ENCODE measurements at places on chromosomes 5 and 9.
A peak's percentile ranks its signal among the peaks of the same experiment; 100 is the strongest.

DNA sequence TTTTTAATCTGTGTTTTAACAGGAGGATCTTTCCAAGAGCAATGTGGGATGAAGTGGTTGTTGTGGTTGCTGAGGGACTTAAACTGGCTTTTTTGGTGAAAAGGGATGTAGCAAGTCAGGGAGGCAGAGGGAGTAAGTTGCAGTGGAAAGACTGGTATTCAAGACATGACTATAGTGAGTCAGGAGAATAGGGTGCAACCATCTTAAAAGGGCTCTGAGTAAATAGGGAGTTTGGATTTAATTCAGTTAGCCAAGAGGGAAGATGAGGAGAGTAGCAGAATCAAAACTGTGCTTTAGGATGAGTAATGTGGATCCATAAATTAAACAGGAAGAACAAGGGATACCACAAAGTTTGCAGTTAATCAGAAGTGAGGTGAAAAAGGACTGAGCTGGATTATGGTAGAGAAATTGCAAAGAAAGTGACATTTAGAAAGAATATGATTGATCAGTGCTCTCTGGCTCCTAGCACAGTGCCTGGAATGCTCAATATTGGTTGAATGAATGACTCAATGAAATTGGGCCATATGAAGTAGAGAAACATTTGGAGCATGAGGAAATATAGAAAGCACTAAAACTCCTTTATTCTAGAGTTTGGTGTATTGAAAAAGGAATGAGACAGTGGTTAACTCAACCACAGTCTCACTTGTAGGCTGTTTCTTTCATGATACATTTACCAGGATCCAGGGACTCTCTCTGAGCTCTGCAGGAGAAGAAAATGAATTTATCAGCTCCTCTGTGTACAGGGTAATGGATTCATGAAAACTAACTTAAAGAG lies 5.1 kb downstream of the POLR3G start:
- DNase-seq = no peak

- no peak for DNase-seq
These were observed 1.2 kb upstream of the SLC4A9 start for GRCh38 chr5:140358738-140359310.

DNA sequence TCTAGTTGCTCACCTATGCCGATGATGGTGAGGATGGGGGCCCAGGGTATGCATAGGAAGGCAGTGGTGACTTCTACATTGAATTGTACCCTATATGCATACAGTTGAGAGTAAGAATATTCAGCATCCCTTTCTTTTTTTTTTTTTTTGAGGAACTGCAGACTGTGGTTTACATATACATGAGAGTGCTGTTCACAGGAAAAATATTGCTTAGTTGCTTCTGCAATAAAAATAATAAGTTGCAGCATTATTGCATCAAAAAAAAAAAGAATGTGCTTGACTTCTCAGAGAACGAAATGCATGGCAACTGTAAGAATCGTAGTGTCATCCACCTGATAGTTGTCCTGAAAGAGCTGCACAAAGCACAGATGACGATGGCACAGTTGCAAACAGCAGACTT lies 52.8 kb downstream of the PTCD2 start:
- no peak for DNase-seq

DNA sequence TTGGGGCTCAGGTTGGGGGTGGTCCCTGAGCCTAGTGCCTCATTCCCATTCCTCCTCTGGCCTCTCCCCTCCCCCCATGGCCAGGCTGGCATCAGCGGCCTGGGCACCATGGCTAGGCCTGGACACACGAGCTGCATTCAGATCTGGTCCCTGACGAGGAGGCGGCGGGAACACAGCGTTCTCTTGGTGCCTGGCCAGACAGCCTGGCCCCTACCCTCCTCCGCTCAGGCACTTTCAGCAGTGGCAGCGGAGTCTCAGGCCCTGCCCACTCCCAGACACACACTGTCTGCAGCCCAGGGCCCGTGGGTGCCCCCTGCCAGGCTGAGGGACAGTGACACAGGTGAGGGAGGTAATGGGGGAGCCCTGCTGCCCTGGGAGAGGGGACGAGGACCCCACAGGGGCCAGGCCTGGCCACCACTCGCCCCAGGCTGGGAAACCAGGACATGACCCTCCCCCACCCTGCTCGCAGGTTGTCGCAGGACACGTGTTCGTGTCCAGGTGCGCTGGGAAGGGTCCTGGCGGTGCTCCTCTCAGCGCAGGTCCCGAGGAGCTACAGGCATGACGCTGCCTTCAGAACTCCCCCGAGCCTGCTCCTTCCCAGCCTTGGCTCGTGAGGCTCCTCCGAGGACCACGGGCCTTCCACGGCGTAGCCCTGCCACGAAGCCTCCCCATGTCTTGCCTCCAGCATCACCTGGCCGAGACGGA lies 19.9 kb upstream of the UBAC1 start:
- DNase-seq = no peak

GRCh38 chr5:57779383-57780223 lies 297.0 kb upstream of the ACTBL2 start:
- DNase-seq = peak; percentile 18

- no peak for DNase-seq
These were observed 147.5 kb upstream of the RUSC2 start for GRCh38 chr9:35342221-35342958.

GRCh38 chr9:88189371-88189770 lies 51.1 kb upstream of the SPATA31C2 start:
- DNase-seq = no peak

DNA sequence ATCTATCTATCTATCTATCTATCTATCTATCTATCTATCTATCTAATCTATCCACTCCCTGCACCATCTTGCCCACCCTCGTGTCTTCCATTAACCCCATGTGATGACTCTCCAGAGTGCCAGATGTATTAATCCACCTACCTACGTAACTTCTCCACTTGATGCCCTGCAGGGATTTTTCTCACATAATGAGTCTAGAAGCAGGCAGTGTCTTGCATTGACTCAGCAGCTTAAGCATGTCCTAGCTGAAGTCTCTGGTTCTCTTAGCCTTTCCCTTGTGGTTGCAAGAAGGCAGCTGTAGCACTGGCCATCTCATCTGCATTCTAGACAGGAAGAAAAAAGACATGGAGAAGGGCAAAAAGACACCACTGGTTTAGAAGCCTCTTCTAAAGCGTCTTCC lies 96.7 kb upstream of the ALDH1B1 start:
- DNase-seq = no peak

DNA sequence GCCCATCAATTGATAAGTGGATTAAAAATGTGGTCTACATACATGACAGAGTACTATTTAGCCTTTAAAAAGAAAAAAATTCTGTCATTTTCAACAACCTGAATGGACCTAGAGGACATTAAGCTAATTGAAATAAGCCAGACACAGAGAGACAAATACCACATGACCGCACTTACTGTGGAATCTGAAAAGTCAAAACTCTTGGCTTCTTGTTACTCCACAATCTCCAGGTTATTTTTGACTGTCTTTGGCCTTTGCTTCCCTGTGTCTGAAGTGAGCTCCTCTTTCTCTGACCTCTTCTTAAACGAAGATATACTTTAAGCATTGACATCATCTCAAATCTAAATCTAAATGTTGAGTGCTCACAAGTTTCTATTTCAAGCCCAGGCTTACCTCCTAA lies 265.5 kb upstream of the ADRA1B start:
- DNase-seq = no peak

DNA sequence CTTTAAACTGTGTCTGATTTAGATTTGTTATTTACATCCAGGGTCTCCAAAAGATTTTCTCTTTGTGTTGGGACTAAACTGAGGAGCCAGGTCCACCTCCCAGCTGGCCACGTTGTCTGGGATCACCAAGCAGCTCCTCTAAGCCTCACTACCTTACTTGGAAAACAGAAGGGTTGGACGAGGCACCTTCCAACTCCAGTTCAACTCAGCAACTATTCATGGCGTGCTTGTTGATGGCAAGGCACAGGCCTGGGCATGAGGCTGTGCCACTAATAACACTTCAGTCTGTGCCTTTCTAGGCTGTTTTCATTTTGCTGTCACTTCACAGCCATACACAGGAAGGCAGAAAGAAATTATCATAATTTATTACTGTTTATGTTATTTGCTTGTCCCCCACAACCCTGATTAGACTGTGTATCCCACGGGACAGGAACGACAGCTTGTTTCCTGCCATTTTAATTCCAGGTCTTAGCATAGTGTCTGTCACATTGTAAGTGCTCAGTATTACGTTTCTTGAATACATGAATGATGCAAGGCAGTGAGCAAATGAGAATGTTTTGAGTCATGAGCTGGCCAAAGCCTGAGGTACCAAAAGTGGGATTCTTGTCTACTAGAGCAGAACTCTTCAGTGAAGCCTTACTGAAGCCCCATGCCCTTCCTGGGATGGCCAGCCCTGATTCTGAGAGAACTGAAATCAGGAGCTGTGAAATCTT lies 125.8 kb downstream of the GALNT10 start:
- DNase-seq = no peak

DNA sequence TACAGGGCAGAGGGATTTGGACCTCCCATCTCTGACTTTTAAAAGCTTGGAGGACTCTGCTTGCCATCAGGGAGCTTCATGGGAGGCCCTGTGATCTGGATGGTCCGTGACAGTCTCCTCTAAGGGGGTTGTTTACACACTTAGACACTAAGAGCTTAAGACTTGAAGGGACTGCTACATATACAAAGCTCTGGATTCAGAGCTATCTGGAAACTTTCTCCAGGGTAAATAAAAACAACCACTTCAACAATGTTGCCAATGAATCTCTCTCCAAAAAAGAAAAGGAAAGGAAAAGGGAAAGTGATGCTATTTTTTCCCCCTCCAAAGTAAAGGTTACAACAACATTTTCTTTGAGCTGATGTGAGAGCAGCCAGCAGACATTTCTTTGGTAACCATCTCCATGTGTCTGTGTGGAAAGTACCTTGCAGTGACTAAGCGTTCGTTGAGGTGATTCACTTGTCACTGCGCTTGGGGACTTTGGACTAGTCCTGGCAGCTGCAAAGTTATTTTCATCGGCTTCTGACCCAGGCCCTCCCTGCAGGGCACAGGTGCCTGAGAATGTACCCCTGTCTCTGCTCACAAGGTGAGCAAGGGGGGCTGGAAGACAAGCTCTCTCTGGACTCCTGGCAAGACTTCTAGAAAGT lies 262.1 kb upstream of the KLF4 start:
- DNase-seq = no peak

DNA sequence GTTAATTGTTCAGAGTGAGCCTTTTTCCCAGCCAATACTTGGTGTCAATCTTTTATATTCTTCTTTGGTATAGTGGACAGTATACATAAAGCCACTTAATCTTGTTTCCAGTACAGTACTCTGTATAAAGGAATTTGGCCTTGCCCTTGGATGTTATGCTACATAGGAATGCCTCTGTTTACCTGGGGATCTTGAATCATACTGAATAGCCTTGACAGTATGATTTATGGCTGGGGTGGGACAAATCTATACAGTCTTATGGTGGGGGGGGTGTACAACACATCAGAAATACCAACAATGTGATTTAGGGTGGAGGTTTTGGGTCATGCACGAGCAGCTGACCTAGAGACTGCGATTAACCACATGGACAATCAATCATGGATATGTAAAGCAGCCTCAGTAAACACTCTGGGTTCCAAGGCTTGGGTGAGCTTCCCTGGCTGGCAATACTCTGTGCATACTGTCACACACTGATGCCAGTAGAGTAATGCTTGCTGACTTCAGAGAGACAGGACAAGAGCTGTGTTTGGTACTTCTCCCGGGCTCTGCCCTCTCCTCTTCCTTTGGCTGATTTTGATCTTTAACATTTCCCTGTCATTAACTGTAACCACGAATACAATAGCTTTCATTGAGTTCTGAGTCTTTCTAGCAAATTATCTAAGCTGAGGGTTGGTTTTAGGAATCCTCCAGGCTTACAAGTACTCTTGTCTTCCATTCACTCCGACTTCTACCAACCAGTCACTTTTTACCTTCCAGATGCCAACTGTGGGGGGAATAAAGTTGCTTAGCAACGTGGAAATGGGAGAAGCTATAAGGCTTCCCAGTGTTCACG lies 84.6 kb downstream of the IARS1 start:
- no peak for DNase-seq

- DNase-seq = no peak
These were observed 41.4 kb upstream of the SHB start for GRCh38 chr9:38110476-38110875.

DNA sequence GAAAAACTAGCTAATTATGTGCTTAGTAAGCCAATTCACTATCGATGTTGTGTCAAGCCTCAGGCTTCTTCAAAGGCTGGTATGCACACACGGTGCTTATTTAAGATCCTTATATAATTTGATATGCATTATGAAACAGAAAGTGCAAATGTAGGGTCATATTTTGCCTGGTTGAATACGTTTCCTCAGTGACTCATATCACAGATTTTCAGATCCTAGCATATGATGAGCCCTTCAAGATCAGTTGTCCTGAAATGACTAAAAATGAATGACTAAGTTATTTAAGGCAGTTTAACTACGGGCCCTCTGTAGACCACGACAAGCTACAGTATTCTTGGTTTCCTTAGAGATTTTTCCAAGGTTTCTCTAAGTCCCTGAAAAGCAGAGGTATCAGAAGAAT lies 778.3 kb downstream of the PRELID2 start:
- no peak for DNase-seq

DNA sequence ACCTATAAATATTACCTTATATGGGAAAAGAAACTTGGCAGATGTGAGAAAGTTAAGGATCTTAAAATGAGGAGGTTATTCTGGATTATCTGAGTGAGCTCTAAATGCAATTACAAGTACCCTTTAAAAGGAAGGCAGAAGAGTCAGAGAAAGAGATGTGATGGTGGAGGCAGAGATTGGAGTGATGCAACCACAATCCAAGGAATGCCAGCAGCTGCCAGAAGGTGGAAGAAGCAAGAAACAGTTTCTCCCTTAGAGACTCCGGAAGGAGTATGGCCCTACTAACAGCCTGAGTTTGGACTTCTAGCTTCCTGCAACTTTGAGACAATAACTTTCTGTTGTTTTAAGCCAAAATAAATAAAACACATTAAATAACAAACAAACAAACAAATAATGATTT lies 108.7 kb upstream of the PRLR start:
- no peak for DNase-seq

DNA sequence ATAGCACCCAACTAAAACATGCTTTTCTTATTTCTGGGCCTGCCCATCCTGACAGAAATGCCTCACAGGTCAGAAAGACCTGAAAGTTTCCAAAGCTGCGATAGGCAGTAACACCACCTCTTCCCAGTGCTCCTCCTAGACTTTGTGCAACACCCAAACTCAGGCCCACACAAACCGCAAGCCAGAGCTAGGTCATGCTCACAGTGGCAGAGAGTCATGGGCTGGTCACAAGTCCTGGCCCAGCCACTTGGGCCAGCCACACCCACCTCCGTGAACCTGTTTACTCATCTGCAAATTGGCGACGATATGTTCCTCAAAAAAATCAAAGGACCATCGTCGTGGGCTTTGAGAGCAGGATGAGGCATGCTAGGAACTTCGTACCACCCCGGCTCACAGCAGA lies 44.0 kb upstream of the SLC25A51 start:
- no peak for DNase-seq

GRCh38 chr5:73901043-73901442 lies 275.0 kb downstream of the ARHGEF28 start:
- DNase-seq = no peak

Measured in AML-193 (cell line).